ENCODE measurements at places on chromosomes 5 and 9.

- no peak for DNase-seq
These were observed 6.2 kb downstream of the ZNF883 start for GRCh38 chr9:113005777-113006176.

- no peak for DNase-seq
These were observed 68.9 kb downstream of the PHF2 start for GRCh38 chr9:93645149-93645889.

- DNase-seq: no peak
These were observed 202.6 kb downstream of the TLE4 start for GRCh38 chr9:79774356-79774755.

DNA sequence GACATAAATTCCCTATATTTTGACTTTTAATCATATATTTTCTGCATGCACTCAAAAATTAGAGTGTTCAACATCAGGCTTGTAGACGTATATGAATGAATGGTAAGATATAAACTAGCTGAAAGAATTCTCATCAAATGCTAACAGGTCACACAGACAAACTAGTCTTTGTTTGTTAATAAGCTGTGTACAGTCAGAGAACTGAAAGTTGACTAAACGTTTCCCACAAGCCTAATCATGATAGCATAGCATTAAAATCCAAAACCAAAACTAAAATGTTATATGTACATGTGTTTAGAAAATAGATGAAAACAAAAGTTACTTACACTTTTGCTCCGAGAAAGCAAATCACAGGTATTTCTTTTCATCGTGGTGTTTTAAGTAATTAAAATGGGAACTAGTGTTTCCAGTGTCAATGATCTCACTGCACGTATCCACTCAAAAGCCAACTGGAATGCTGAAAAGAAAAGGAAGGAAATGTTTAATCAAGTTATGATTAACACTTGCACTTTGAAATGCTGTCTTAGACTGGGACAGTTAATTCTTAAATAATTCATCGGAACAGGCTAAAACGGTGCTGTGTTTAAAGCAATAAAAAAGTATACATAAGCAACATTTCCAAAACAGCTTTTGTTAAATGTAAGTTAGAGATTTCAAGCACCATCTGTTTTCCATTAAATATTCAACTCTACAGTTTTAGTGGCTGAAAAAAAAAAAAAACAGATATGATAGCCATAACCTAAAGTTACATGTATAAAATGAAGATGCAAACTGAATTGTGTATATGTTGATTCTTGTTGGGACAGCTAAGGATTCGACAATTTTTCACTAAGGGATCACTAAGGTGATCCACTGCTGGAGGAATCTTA is 291.9 kb upstream of the PDE4D start:
- DNase-seq: no peak

- no peak for DNase-seq
These were observed 246.7 kb downstream of the GAS1 start for GRCh38 chr9:86700629-86701028.

GRCh38 chr5:73853091-73853490 is 227.1 kb downstream of the ARHGEF28 start:
- DNase-seq: no peak

- peak; percentile 76 for DNase-seq
These were observed 2031.2 kb upstream of the CDH6 start for GRCh38 chr5:29162297-29162696.

GRCh38 chr9:98808875-98809274 is 1.4 kb downstream of the GALNT12 start:
- DNase-seq: no peak

DNA sequence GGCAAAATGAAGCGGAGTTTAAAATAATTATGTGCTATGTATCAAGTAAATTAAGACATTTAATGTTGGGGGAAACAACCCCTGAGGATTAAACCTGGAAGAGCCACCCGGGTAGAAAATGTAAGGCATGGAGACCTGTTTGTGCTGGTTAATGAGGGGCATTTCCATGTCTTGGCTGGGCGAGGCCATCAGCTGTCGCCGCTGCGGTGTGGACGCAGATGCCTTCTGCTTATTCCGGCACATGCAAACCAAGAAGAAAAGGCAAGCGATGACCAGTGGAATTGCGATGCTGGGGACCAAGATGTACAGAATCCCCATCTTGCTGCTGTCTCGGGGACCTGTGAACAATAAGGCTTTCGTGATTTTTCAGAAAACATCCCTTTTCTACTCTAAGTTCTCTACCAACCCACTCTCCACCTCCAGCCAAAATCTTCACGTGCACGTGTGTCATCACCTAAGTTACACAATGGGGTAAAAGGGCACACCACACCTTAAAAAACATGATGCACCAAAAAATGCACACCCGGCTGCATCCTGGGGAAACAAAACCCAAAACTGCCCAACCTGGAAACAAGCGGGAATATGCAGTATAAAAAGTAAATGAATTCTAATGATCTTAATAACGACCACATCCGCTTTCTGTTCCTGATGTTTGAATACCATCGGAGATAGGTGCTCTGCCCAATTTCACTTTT is 223.5 kb downstream of the ROR2 start:
- DNase-seq: no peak

DNA sequence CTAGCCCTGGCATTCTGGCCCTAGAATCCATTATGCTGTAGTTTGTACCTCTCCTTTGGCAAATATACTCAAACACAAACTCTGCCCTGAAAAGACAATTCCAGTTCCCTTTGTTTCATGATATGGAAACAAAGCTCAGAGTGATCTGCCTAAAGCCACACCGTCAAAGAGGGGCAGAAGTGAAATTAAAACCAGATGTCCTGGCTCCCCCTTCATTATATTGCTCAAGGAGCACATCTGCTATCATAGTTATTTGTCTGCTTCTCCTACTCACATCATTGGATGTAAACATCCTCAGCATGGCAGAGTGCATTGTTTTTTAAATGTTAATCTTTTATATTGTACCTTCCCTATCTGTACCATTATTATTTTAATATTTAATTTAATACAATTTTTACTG is 266.7 kb upstream of the SMARCA2 start:
- no peak for DNase-seq

GRCh38 chr5:134576386-134577021 is 51.0 kb downstream of the JADE2 start:
- no peak for DNase-seq

DNA sequence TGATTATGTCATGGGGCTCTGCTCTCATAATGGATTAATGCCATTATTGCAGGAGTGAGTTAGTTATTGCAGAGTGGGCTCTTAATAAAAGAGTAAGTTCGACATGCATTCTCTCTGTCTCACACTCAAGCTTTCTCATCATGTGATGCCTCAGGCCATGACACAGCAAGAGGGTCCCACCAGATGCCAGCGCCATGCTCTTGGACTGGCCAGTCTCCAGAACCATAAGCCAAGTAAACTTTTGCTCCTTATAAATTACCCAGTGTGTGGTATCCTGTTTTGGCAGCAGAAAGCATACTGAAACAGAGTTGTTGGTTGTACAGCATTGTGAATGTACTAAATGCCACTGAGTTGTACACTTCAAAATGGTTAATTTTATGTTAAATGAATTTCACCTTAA is 138.1 kb downstream of the MYO10 start:
- no peak for DNase-seq

- DNase-seq: no peak
These were observed 466.6 kb upstream of the DAB2 start for GRCh38 chr5:39891376-39891775.

GRCh38 chr5:77806213-77806843 is 30.2 kb upstream of the TBCA start:
- DNase-seq: no peak

GRCh38 chr5:166073901-166074581 is 2217.4 kb upstream of the WWC1 start:
- DNase-seq: no peak

- DNase-seq: no peak
These were observed 237.0 kb downstream of the IRX2 start for GRCh38 chr5:2514484-2514883.

GRCh38 chr9:114027863-114028465 is 50.1 kb downstream of the AMBP start:
- no peak for DNase-seq

- no peak for DNase-seq
These were observed 2212.2 kb upstream of the ACO1 start for GRCh38 chr9:30172206-30172605.

DNA sequence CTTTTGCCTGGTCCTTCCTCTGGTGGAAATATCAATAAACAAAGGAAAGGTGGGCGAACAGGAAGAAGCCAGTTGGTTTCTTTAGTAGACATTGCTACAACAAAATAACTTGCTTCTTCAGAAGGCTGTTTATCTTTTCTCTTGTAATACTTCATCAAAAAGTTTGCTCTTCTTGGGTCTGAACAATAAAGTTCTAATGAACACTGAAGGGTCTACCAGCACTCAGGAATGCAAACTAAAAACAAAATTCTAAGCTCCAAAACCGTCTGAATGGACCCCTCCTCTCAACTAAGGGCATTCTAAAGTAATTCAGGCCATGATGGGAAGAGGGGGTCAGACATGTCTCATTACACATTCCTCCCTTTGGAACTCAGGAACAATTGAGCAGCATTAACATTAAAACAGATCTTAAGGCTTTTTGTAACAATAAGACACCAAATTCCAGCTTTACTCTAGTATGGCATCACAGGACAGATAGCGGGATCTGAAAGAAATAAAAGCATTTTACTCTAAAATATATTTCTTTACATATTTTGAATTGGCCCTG is 2.3 kb downstream of the TBCA start:
- no peak for DNase-seq

DNA sequence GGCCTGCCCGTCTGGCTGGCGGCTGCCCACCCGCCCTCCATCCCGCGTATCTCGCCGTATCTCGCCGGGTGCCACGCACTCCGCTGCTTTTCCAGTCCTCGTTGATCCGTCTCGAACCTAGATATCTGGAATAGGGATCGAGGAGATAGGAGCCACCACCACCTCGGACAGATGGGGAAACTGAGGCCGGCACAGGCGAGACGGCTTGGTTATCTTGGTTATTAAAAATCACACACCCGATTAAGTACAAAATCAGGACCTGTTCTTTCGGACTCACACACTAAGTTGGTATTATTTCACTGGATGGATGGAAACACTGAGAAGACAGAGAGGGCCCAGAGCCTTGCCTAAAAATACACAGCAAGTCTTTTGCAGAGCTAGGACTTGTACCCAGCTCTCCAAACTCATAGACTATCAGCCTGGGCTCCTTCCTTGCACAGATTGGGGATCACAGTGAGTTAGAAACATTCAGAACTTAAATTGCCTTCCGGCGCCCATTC is 678 bp downstream of the SLC26A2 start:
- no peak for DNase-seq

DNA sequence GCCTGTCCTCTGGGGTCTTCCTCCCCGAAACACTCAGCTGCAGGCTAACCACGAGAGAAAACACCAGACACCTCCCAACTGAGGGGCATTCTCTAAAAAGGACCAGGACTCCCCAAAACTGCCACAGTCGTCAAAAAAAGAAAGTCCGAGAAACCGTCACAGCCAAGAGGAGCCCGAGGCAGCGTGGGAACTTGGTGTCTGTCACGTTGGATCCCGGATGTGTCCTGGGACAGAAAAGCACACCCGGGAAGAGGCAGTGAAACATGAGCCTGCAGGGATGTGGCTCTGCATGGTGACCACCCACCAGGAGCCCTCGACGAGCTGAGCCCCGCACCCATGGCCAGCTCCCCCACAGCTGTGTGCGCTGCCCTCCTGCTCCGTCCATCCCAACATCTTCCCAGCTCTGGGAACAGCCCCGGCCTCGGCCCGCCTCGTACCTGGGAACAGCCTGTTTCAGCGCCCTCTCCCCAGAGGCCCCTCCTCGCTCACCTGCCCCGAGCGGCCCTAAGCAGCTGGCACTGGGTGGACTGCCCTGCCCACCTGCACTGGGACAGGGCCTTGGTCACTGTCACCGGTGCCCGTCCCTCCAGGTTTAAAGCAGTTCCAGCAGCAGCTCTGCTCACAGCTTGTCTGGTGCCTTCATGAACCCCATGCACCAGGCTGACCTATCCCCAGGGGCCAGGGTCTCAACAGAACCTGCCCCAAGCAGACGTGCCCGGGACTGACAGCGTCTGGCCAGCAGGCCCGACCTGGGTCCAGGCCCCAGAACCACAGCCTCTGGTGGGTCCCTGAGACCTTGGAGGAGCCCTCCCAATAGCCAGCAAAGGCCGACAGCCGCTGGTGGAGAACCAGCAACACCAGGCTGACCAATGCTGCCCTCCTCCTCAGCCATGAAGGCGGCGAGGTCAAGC is 10.9 kb downstream of the SLC12A7 start:
- no peak for DNase-seq

DNA sequence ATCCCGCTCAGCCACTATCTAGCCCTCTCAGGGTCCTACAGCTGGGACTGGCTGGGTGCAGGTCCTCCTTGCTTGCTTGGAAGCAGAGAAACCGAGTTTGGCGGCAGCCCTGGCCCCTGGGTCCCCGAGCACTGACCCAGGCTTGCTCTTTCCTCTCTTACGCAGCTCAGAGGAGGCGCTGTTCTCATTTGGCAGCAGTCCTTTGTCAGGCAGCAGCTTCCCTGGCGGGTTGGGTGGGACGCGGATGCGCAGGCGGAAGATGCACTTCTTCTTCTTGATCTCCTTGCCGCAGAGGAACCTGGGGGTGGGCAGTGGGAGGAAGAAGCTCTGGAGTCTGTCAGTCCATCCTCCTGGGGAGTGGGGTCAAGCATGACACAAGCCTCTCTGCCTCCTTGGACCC is 14.5 kb downstream of the PHF19 start:
- DNase-seq: no peak

- no peak for DNase-seq
These were observed 1.6 kb upstream of the CFAP90 start for GRCh38 chr5:7852542-7852941.

DNA sequence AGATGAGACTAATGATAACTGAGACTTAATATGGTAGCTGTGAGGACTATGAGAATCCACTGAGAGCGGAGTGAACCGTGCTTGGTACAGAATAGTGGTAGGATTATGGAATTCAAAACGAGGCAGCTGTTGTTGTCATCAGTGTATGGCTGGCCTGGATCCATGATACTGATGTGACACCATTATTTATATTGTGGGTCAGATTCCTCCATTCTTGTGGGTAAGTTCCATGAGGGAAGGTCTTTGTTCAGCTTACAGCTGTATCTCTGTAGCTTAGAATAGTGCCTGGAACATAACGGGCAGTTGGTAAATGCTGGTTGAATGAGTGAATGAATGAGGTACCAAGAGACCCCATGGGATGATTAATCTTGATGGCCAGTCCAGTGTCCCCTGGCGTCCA is 61.8 kb downstream of the ACER2 start:
- no peak for DNase-seq

DNA sequence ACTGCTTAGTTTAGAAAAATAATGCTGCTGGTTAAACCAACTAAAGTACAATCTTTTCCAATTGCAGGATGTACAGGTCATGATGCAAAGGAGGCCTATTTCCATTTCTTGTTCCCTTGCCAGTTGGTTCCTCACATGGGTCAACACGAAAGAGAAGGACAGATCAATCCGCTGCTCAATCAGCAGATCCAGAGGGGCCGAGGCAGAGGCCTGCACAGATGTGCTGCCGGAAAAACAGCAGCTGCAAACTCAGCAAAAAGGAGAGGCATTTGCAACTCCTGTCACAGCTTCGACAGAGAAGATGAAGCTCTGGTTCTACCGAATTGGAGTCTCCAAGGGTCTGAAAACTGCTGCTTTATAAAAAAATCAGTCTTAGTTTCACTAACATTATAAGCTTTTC is 69.8 kb downstream of the NIPSNAP3B start:
- no peak for DNase-seq

GRCh38 chr5:21142791-21143190 is 1154.8 kb upstream of the CDH18 start:
- no peak for DNase-seq
